ENCODE measurements at places on chromosomes 13 and 19. TPM values are rescaled to one million over a fixed set of nuclear protein-coding genes. Genes with fewer than 3 reads are reported as not detected.

DNA sequence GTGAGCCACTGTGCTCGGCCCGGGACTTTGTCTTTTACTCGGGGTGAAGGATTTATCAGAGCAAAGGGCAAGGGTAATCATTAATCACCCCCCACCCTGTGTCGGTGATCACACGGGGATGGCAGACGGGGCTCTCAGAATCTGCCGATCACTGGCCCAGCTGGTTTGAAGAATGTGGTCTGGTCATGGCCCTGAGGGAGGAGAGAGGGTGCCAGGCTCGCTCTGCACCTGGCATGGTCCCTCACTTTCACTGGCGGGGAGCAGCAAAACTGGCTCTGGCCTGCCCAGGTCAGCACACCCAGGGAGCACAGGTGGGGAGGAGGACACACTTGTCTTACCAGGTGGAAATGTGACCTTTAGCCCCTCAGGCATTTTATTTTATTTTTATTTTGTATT lies 10.2 kb downstream of the REEP6 start:
- DNase-seq, result no peak
- H3K4me1 ChIP-seq, result peaks cover 7% of the 10 kb centered on the region
- no peaks in the 10 kb centered on the region for H3K36me3 ChIP-seq
- peaks cover 7% of the 10 kb centered on the region for H3K27me3 ChIP-seq
- no peak overlapping the region for H3K4me3 ChIP-seq

CD22 gene
- 44.5 TPM for total RNA-seq

DNA sequence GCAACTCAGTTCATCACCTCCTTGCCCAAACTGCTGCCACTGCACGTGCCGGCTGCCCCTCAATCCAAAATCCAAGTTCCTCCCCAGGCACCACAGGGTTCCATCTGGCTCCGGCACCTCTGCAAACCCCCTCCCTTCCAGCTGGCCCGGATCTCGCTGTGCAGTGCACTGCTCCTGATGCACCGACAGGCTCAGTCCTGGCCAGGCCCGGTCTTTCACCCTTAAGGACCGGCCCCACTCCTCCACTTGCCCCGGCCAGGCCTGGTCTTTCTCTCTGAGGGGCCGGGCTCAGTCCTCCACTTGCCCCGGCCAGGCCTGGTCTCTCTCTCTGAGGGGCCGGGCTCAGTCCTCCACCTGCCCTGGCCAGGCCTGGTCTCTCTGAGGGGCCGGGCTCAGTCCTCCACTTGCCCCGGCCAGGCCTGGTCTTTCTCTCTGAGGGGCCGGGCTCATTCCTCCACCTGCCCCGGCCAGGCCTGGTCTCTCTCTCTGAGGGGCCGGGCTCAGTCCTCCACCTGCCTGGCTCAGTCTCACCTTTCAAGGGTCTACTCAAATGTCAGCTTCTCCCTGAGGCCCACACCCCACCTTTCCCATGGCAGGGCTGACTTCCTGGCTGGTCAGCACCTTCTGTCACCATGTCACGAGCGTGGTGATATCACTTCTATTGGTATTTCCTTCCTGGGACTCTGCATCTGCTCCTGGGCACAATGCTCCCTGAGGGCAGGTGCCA lies 6.9 kb downstream of the ZNF787 start:
- DNase-seq, result no peak
- peak overlapping the region; percentile 43 for H3K4me3 ChIP-seq
- H3K4me1 ChIP-seq, result peaks cover 60% of the 10 kb centered on the region

DNA sequence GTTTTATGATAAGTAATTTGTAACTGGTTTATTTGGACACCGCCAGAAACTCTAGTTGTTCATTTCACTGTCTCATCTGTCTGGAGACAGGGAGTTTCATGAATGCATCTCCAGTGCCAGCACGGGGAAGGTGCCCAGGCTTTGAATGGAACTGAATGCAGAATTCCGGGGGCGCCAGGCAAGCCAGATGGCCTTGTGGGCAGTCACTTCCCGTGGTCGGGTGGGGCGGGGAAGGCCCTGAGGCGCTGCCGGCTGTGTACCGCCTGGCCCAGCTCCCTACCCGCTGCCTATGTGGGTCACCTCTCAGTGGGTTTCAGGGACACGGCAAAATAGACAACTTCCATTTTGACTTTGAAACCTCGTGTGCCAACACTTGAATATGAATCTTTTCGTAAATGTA lies 28.8 kb upstream of the MCF2L start:
- no peaks in the 10 kb centered on the region for H3K36me3 ChIP-seq
- no peak overlapping the region for H3K27ac ChIP-seq
- peaks cover 9% of the 10 kb centered on the region for H3K4me1 ChIP-seq
- H3K4me3 ChIP-seq, result no peak overlapping the region

- peaks cover 3% of the 10 kb centered on the region for H3K36me3 ChIP-seq
- H3K27me3 ChIP-seq, result no peaks in the 10 kb centered on the region
- H3K27ac ChIP-seq, result peak overlapping the region; percentile 97
- H3K4me3 ChIP-seq, result peak overlapping the region; percentile 82
- DNase-seq, result no peak
- H3K4me1 ChIP-seq, result peaks cover 72% of the 10 kb centered on the region
Measured at GRCh38 chr13:41004875-41005693, 14.0 kb downstream of the ELF1 start.

- H3K27me3 ChIP-seq, result no peaks in the 10 kb centered on the region
- H3K4me1 ChIP-seq, result peaks cover 22% of the 10 kb centered on the region
- peak overlapping the region; percentile 64 for H3K27ac ChIP-seq
- H3K36me3 ChIP-seq, result peaks cover 4% of the 10 kb centered on the region
- no peak overlapping the region for H3K4me3 ChIP-seq
- DNase-seq, result no peak
Measured at GRCh38 chr13:110630566-110631119, 15.3 kb downstream of the NAXD start.

- H3K4me1 ChIP-seq, result peaks cover 5% of the 10 kb centered on the region
- peaks cover 21% of the 10 kb centered on the region for H3K27me3 ChIP-seq
- H3K36me3 ChIP-seq, result no peaks in the 10 kb centered on the region
- H3K27ac ChIP-seq, result no peak within 1 kb of the TSS
- no peak for DNase-seq
Measured at GRCh38 chr19:1285737-1286360, at the start of gene EFNA2. Gene EFNA2 (plus strand): TSS chr19:1285873. CDS start chr19:1286169, 296 bp downstream.

- H3K27ac ChIP-seq, result no peak overlapping the region
- H3K27me3 ChIP-seq, result no peaks in the 10 kb centered on the region
- no peak overlapping the region for H3K4me3 ChIP-seq
- peaks cover 2% of the 10 kb centered on the region for H3K36me3 ChIP-seq
Measured at GRCh38 chr13:76455960-76456359, 430.2 kb downstream of the KCTD12 start.

DNA sequence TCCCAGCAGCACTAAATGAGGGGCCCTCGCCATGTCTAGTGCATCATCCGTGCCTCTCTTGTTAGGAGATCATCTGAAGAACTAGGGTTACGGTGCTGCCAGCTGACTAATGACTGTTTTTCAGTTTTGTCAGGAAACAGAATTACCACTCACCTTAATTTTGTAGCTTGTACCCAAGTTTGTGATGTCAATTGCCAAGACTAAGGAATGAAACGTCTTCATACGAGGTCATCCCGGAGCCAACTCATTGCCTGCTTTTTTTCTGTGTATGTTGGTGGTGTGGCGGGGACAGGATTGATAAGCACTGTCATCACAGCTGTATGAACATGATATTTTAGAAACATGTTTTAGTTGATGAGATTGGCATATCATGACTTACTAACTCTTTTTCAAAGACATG lies 100.6 kb downstream of the TNFRSF19 start:
- H3K27me3 ChIP-seq, result peaks cover 12% of the 10 kb centered on the region
- no peaks in the 10 kb centered on the region for H3K36me3 ChIP-seq
- H3K27ac ChIP-seq, result no peak overlapping the region
- peaks cover 13% of the 10 kb centered on the region for H3K4me1 ChIP-seq
- no peak overlapping the region for H3K4me3 ChIP-seq

- H3K27me3 ChIP-seq, result peaks cover 28% of the 10 kb centered on the region
- peaks cover 6% of the 10 kb centered on the region for H3K4me1 ChIP-seq
- no peak overlapping the region for H3K27ac ChIP-seq
Measured at GRCh38 chr13:71874458-71874857, 7.5 kb upstream of the DACH1 start.

DNA sequence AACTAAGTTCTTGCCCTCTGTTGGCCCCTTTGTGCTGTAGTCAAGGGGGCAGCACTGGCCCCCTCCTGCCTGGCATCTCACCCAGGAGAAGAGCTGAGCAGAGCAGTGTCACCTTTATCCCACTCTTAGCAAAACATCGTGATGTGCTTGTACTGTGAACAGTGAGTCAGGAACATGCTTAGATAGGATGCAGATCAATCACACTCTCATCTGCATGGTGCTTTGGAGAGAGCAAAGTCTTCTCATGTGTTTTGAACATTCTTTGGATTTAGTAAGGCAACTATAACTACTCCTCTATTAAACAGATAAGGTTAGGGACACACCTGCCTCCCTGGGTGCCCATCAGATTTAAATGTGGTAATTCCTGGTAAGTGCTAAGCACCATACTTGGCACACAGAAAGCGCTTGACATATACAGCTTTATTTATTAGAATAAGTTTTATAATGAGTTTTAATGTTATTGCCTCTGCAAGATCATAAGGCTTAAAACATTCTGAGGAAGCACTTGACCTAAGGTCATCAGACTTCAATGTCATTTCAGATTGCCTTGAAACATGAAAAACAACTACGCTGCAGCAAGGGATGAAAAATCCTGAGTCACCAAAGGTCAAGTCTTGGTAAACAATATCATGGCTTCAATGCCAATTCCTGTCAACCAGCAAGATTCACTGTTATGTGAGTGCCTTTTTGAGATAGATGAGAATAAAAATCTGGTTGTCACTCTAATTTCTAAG lies 82.4 kb upstream of the IRS2 start:
- no peaks in the 10 kb centered on the region for H3K36me3 ChIP-seq
- no peak for DNase-seq
- H3K4me1 ChIP-seq, result peaks cover 8% of the 10 kb centered on the region
- H3K4me3 ChIP-seq, result peak overlapping the region; percentile 75
- H3K27me3 ChIP-seq, result peaks cover 53% of the 10 kb centered on the region

DNA sequence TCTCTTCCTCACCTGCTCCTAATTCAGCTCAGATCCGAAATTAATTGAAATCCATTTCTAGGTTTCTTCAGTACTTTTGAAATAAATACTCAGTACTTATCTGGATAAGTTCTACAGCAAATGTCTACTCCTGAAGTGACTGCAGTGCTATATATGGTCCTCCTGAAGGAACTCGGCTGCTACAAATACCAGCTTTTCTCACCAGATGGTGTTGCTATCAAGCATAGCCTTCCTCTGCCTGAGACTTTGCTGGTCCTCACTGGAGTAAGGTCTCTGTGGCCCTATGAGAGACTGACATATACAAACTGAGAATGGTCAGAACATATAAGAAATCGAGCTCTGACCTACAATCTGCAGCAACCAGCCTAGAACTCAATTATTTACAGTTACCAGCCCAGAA lies 161.6 kb downstream of the NDFIP2 start:
- H3K4me1 ChIP-seq, result no peaks in the 10 kb centered on the region
- H3K27ac ChIP-seq, result no peak overlapping the region
- H3K36me3 ChIP-seq, result no peaks in the 10 kb centered on the region
- H3K27me3 ChIP-seq, result no peaks in the 10 kb centered on the region
- no peak for DNase-seq
- H3K4me3 ChIP-seq, result no peak overlapping the region

GRCh38 chr13:73809561-73809960 lies 324.6 kb downstream of the KLF12 start:
- no peaks in the 10 kb centered on the region for H3K27me3 ChIP-seq
- peaks cover 3% of the 10 kb centered on the region for H3K36me3 ChIP-seq
- no peak overlapping the region for H3K27ac ChIP-seq
- DNase-seq, result no peak
- H3K4me3 ChIP-seq, result no peak overlapping the region
- H3K4me1 ChIP-seq, result no peaks in the 10 kb centered on the region

GRCh38 chr13:44651724-44652123 lies 75.6 kb upstream of the TSC22D1 start:
- H3K4me3 ChIP-seq, result no peak overlapping the region
- no peaks in the 10 kb centered on the region for H3K36me3 ChIP-seq
- H3K27me3 ChIP-seq, result peaks cover 41% of the 10 kb centered on the region
- peaks cover 23% of the 10 kb centered on the region for H3K4me1 ChIP-seq
- DNase-seq, result no peak
- no peak overlapping the region for H3K27ac ChIP-seq

LGALS14 gene
- total RNA-seq, result 4.3 TPM

DNA sequence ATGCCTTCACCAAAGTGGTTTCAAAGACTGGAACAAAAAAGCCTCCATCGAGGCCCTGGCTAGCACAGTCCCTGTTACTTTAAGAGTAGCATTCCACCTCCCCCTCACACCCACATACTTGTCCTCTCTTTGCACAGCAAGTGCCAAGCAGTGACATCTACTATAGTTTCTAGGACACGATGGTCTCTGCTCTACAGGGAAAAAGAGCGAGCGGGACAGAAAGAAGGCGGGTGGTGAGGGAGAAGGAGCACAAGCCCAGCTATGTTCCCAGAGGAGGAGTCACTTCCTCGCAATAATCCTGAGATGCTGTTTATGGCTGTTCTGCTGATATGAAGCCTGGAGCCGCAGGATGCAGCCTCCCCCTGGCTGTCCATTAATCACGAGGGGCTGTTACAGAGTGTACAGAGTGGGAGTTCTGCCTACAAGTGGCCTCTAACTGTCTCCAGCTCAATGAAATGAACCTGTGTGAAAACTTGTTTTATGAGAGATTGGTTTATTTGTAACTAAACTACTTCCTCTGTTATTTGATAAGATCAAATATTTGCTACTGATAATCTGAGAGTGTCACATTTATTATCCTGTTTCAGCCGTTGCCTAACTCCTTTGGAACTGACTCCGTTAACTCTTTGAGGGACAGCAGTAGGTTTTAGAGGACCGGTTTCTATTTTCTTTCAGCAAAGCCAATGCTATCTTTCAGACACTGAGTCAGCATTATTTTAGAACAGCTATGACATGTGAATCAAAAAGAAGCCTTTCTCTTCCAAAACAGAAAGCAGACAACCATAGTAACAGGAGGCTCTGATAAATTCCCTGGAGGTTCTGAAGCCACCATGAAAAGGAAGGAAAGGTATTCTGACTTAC lies 208.0 kb downstream of the SPRY2 start:
- no peak overlapping the region for H3K27ac ChIP-seq
- H3K4me1 ChIP-seq, result no peaks in the 10 kb centered on the region
- H3K4me3 ChIP-seq, result no peak overlapping the region
- DNase-seq, result no peak
- H3K36me3 ChIP-seq, result no peaks in the 10 kb centered on the region

DNA sequence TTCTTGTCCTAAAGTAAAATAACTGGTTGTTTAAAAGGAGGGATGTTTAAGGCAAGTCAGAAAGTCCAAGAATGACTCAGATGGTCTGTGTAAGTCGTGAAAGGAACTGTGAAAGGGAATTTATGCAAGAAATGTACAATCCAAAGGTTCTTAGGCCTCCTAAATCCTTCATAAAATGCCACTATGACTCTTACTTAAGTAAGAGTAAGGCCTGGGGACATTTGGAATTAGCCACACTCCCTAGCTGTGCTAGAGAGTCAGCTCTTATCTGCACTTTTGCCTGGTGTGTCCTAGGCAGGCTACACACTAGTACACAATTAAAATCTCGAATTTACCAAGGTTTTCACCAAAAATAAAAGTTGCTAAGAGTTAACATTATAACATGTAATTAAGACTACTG lies 686.9 kb downstream of the UQCRFS1 start:
- no peak for DNase-seq
- H3K27ac ChIP-seq, result no peak overlapping the region
- no peak overlapping the region for H3K4me3 ChIP-seq
- no peaks in the 10 kb centered on the region for H3K4me1 ChIP-seq
- no peaks in the 10 kb centered on the region for H3K27me3 ChIP-seq

GRCh38 chr13:93797463-93797862 lies 570.9 kb downstream of the GPC6 start:
- DNase-seq, result no peak
- peaks cover 4% of the 10 kb centered on the region for H3K36me3 ChIP-seq
- H3K27ac ChIP-seq, result no peak overlapping the region
- H3K27me3 ChIP-seq, result peaks cover 86% of the 10 kb centered on the region
- peaks cover 18% of the 10 kb centered on the region for H3K4me1 ChIP-seq

ZNF304 gene
- total RNA-seq, result 8.1 TPM

- H3K4me3 ChIP-seq, result no peak overlapping the region
- H3K4me1 ChIP-seq, result peaks cover 58% of the 10 kb centered on the region
- H3K27ac ChIP-seq, result peak overlapping the region; percentile 40
Measured at GRCh38 chr13:112572366-112572765, 15.6 kb downstream of the TUBGCP3 start.

SLC27A1 gene
- 3.5 TPM for total RNA-seq

All from activated T-cell treated with anti-CD3 and anti-CD28 coated beads, Interleukin-2, amount 50 U/mL, for 72 hours (primary cell).